Ammon's horn (tissue), 1 donor: ENCODE measurements at places on chromosomes 6 and 20.

- DNase-seq: no peak
Measured at GRCh38 chr6:106243261-106243660, 82.3 kb downstream of the ATG5 start.

- DNase-seq: no peak
Measured at GRCh38 chr6:157535340-157536222, 154.6 kb downstream of the ZDHHC14 start.

- DNase-seq: no peak
Measured at GRCh38 chr20:49037962-49038387, 8.1 kb upstream of the CSE1L start.

DNA sequence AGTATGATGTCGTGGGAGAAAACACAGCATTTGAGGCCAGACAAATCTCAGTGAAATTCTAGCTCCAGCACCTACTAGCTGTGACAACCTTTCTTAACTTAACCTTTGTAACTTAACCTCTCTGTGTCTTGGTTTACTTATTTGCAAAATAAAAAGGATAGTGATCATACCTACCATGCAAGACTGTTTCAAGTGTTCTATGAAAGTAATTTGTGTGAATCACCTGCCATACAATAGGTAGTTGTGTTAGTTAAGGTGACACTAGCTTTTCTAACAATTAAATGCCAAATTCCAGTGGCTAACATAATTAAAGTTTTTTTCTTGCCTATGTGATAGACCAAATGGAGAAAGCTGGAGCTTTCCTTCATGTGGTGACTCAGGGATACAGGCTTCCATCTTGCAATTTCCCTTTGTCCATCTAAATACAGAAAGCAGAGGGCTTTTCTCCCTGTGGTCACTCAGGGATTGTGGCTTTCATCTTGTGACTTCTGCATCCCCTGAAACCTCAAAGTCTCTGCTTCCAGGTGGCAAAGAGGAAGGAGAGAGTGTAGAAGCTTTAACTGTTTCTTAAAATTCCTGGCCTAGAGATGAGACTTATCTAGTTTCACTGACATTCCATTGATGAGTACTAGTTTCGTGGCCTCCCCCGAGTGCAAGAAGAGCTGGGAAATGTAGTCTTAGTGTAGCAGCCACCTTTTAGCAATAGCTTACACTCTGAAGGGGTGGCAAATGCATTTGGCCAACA is 311.4 kb downstream of the CLIC5 start:
- DNase-seq: no peak

DNA sequence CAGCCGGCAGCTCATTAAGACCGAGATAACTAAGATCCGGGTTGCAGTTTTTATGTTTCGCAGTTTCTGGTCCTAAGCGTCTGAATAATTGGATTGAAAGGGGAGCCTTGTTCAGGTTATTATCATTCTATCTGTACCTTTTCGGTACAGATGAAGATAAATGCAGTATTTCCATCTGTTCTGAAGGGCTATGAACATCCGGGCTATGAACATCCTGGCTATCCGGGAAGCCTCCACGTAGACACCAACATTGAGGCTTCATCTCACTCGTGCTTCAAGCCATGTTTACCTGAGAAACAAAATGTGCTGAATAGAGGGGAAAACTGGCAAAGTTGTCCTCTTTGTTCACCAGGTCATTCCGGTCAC is 399 bp upstream of the REPS1 start:
- no peak for DNase-seq

DNA sequence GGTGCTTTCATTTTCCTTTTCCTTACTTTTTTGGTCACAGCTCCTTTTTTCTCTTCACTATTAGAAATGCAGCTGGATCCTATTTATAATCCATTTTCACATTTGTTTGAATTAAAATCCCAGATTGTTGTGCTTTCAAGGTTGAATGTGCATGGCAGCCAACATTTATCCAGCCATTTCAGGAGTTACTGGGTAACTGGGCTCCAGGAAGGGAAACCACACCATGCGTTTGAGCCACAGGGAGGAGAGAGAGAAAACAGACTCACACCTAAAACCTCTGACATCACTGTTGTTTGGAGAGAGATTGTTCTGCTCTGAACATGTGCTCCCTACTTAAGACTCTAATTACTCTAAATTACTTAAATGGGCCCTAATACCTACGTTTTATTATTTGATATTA is 173.4 kb downstream of the BMP2 start:
- no peak for DNase-seq

GRCh38 chr6:30882759-30883684 is 1.3 kb upstream of the DDR1 start:
- no peak for DNase-seq

DNA sequence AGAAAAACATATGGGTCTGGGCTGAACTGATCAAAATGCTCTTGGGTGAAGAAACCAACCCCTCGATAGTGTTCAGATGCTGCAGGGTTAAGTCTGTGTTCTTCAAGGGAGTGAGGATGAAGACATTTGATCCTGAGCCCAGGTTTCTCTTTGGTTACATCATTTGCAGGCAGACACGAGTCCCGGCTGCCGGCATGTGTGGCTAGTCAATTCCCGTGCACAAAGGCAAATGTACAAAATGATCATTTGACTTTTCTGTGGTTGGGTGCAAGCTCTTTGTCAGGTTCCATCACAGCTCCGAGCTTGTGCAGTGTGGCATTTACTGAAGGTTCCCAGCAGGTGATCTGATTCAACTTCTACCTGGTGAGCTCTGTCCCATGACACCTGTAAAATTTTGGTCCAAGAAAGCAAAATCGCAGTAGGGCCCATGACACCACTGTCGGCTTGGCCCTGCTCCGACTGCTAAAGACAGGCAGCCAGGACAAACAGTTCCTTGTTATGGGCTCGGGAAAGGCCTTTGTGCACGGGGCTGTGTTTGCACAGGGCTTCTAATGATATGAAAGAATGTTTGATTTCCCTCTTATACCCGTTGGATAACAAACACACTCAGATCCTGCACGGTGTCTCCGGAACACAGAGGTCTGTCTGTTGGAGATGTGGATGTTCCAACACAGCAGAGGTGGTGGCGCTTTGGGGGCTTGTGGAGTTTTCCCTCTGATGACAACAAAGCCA is 46.9 kb downstream of the GJA10 start:
- peak; percentile 78 for DNase-seq

DNA sequence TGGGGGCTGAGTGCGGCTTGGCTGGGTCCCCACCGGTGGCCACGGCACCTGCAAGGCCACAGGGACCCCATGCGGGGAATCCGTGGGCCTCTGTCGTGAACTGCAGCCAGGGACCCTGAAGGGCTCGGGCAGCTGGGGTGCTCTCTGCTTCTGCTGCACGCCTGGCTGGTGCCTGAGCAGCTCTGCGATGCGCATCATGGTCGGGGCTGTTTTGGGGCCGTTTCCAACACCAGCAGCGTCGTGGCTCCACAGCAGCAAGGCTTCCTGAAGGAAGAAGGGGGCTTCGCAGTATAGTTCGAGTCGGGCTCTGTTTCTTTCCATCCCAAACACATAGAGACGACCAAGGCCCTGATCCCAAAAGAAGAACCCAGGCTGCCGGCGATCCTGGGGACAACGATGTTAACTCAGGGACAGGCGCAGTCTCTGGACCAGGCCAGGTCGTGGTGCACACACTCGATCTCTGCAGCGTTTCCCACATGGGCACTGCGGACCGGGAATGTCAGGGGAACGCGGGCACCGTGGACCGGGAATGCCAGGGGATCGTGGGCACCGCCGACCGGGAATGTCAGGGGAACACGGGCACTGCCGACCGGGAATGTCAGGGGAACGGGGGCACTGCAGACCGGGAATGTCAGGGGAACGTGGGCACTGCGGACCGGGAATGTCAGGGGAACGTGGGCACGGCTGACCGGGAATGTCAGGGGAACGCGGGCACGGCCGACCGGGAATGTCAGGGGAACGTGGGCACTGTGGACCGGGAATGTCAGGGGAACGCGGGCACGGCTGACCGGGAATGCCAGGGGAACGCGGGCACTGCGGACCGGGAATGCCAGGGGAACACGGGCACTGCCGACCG is 36.8 kb upstream of the BHLHE23 start:
- DNase-seq: no peak

DNA sequence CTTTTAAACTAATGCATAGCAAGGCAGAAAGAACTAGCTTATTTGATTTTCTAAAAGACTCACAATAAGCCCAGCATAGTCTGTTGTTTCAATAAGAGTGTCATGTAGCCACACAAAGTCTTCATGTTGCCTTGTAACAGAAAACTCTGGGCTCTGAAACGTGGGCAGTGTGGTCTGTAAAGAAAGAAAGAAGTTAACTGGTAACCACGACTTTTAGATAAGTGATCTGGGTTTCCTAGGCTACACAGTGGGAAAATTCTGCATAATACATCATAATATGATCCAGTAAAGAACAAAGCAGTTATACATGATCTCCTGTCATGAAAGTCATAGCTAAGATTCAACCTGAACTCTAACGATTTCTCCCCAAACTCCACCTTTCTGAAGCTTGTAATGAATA is 13.3 kb downstream of the SNX5 start:
- DNase-seq: no peak

- no peak for DNase-seq
Measured at GRCh38 chr6:20487669-20488375, 46.4 kb upstream of the CDKAL1 start.

GRCh38 chr6:22613695-22614094 is 44.3 kb downstream of the HDGFL1 start:
- DNase-seq: no peak

- no peak for DNase-seq
Measured at GRCh38 chr6:137950581-137950980, 83.5 kb downstream of the TNFAIP3 start.

DNA sequence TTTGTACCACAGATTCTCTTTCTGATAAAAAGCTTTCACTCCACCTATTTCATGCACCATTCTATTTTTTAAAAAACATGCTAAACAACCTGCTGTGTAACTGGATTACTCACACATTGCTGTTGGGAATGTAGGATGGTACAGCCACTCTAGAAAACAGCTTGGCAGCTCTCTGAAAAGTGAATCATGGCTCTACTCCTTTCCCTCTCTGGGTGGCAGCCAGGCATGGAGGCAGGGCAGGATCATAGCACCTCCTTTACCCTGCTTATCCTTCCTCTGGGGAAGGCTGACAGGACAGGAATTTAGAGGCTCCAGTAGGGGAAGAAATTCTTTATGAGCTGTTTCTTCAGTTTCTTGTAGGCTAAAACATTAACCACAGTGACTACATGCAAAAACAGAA is 6.7 kb upstream of the VNN2 start:
- DNase-seq: peak; percentile 70

DNA sequence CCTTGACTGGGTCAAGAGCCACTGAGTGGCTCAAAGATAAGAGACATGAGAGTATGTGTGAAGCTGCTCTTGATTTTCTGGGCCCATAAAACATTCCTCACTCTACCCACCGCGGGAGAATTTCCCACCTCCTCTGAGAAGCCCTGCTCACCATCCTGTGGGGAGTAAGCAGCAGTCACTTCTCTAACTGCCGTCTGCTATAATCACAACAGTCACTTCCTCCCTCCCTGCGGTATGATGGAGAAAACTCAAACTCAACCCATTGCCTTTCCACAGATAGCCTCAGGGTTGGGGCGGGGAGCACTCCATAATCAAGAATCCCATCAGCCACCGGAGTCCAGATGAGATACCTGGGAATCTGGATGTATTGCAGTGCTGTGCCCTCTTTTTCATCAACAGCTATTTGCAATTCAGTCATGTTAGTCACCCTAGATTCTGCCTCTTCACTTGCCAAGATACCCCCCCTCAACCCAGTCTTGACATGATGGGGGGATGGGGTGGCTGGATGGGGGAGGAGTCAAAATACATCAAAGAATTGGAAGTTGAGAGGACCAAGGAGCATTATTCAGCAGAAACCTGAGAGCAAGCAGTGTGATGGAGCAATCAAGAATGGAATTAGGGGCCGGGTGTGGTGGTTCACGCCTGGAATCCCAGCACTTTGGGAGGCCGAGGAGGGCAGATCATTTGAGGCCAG is 5.1 kb downstream of the MOCS1 start:
- DNase-seq: no peak
